Breast epithelium (tissue), 4 donors: ENCODE measurements at places on chromosomes 6 and 20. TPM values are rescaled to one million over a fixed set of nuclear protein-coding genes. Genes with fewer than 3 reads are reported as not detected.

The PLCB1 gene
- total RNA-seq: 106 TPM

The TRIM31 gene
- not detected for total RNA-seq

The SDCBP2 gene
- 9.8 TPM for total RNA-seq

The PHACTR1 gene
- total RNA-seq: 4.6 TPM

The CALHM4 gene
- not detected for total RNA-seq

The TMC2 gene
- total RNA-seq: 0.33 TPM

The PPDPF gene
- 133 TPM for total RNA-seq

- no peak for DNase-seq
Observed at GRCh38 chr6:111154981-111155380, 67.7 kb downstream of the SLC16A10 start.

- no peak for DNase-seq
Observed at GRCh38 chr6:14129575-14129974, 12.0 kb downstream of the CD83 start.

DNA sequence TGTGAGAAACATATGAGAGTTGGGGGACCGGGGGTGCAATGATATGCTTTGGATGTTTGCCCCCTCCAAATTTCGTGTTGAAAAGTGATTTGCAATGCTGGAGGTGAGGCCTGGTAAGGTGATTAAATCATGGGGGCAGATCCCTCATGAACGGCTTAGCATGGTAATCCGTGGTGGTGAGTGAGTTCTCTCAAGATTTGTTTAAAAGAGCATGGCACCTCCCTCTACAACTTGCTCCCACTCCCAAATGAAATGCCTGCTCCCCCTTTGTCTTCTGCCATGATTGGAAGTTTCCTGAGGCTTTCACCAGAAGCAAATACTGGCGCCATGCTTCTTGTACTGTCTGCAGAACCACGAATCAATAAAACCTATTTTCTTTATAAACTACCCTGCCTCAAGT lies 2.5 kb downstream of the DEK start:
- no peak for DNase-seq

DNA sequence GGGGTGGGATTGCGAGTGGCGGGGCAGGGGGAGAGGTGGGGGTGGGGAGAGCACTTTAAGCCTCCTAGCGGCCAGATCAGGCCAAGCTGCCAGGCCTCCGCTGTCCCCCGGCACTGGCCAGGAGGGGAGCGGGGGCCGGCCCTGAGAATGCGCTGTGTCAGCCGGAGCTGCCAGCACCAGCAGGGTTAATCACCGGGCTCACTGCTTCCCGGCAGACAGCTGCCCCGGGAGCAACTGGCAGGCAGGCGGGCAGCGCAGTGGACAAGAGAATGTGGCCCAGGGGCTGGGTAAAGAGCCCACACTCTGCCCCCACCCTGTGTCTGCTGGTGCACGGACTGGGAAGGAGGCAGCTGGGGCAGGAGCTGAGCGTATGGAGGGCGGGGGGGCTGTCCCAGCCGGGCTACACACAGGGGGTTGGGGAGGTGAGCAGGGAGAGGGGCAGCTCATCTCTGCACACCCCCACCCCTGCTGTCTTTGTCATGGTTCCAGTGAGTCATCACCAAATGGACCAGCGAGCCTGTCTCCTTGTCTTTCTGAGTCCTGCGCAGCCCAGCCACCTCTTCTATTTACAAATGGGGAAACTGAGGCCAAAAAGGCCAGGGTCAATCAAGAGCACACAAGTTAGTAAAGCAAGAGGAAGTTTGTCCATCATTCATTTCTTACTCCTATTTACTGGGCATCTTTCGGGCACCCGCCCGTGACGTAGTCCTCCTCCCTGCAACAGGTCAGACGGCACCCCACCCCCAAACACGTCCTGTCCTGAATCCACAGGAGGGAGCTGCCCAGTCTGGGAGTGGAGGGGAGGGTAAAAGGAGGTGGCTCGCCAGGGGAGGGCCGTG lies 2.1 kb upstream of the LAMA5 start:
- DNase-seq: no peak

GRCh38 chr20:13042458-13042794 lies 33.7 kb downstream of the SPTLC3 start:
- no peak for DNase-seq

DNA sequence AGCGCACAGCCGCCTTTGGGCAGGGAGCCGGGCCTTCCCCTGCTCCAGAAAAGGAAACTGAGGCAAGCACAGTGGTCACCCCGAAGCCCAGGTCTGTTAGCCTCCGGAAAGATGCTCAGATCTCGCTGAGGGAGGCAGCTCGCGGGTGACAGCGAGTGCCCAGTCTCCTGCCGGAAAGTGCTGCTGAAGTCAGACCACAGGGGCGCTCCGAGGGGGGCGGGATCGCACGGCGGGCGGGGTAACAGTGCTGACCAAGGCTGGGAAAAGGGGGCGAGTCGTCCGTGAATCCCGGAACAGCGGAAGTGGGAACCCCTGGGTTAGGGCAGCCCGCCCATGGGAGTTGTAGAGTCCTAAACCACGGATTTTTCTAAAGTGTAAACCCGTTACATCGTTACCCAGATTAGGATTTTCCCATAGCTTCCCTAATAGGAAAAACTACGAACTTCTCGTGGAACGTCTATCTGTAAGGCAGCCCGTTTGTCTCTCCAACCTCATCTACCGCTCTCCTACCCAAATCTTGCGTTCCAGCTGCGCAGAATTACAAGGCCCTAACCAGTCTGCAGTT lies 504 bp downstream of the VPS16 start:
- no peak for DNase-seq

- no peak for DNase-seq
Observed at GRCh38 chr6:4259391-4259790, 124.0 kb upstream of the ECI2 start.

GRCh38 chr6:15420959-15421438 lies 175.1 kb downstream of the JARID2 start:
- no peak for DNase-seq

DNA sequence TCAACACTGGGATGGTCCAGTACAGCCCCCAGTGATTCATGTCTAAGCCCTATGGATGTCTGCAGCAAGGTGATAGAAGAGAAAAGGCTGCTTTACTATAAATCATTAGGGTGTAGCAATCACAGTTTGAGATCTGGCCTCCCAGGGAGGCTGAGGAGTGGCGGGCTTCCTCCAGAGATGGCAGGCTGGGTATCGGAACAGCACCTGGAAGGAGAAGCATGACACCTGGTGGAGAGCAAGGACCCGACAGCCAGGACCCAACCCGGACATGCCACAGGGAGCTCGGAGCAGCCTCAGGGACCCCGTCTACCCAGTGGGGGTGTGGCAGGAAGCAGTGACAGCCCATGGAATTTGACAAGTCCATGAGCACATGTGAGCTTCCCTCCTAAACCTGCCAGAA lies 114.8 kb upstream of the CD93 start:
- no peak for DNase-seq

GRCh38 chr6:168515376-168515775 lies 74.4 kb downstream of the SMOC2 start:
- DNase-seq: no peak

DNA sequence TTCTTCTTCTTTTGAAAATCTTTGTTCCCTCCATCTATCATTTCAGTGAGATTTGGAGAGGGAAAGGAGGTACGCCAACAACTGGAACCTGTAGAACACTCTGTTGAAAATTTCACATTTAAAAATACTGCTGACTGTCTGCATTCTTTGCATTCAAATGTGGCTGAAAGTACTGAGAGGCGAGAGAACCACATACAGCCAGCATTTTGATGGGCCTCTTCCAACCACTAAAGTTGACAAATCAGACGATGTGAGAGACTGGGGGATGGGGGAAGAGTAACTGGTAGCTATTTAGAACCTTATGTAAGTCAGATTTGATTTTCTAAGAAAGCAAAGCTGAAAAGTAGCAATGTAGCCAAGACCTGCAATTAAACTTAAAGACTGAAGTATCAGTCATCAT lies 77.5 kb downstream of the FKBP5 start:
- no peak for DNase-seq

DNA sequence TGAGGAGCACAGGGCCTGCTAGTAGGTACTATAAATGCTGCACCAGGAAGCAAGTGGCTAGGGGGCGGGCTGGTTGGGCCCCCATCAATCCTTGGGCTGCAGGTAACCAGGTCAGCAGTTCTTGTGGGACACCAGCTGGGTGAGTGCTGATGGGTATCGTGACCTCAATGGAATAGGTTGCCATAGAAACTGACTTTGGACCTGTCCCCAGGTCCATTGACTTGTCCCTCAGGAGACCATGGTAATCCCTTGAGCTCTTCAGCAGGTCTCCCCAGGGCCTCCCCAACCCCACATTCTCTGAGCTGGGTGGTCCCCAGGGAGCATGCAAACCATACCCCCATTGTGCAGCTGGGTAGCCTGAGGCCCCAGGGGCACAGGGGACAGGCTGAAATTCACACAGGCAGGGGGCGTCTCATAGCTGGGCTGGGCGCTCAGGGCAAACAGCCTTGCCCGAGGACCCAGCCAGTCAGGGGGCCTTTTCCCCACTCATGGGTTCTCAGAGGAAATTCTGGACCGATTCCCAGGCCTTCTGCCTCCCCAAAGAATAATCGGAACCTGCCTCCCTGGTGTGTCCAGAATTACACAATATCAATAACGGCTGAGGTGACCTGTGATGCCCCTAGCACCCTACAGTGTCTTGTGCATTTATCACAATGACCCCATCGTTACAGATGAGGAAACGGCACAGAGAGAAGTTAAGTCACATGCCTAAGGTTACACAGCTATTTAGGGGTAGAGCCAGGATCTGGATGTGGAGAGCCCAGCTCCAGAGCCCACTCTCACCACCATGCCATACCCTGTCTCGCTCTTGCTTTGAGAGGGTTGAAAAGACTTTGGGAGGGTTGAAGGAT lies 35.9 kb downstream of the SRC start:
- DNase-seq: no peak

DNA sequence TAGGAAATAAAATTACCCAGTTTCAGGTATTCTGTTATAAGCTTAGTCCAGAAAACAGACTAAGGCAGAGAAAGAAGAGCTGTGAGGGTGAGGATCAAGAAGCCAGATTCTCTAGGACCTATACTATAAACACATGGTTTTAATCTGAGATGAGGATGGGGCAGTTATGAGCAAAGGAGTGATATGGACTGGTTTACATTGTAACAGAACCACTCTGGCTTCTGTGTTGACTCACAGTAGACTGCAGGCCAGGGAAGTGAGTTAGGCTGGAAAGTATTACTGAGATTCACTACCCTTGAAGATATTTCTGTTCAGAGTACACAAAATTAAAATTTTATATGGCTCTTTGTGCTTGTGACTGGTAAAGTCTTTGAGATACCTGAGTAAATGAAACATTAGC lies 3.2 kb upstream of the RWDD1 start:
- DNase-seq: no peak

DNA sequence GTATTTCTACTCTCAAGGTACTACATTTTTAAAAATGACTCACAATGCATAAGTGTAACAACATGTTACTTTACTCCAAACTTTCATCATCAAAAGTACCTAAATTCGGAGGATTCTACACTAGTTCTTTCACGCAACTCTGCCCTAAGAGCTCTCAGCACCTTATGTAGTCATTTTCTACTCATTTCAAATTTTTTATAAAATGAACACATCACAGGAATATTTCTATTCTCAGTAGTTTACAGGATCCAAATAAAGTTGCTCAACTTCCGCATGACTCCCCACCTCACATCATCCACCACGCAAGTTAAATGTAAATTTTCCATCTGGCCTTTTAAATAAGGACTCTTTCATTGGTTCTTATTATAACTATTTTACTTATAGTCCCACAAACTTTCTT lies 344.9 kb upstream of the MANEA start:
- DNase-seq: no peak
